ENCODE measurements at places on chromosomes 6 and 20. TPM values are rescaled to one million over a fixed set of nuclear protein-coding genes. Genes with fewer than 3 reads are reported as not detected.

EPHA7 gene
- total RNA-seq = not detected

HMGCLL1 gene
- not detected for total RNA-seq

CCN5 gene
- total RNA-seq = not detected

SAPCD1 gene
- 9.4 TPM for total RNA-seq

RIN2 gene
- 119 TPM for total RNA-seq

BMP5 gene
- total RNA-seq = not detected

OLIG3 gene
- not detected for total RNA-seq

Data from endothelial cell of umbilical vein (primary cell).